Suprapubic skin (tissue), 4 donors: ENCODE measurements at places on chromosomes 6 and 20. TPM values are rescaled to one million over a fixed set of nuclear protein-coding genes. Genes with fewer than 3 reads are reported as not detected.

- DNase-seq = no peak
Observed at GRCh38 chr6:2034256-2034655, 211.1 kb downstream of the GMDS start.

DNA sequence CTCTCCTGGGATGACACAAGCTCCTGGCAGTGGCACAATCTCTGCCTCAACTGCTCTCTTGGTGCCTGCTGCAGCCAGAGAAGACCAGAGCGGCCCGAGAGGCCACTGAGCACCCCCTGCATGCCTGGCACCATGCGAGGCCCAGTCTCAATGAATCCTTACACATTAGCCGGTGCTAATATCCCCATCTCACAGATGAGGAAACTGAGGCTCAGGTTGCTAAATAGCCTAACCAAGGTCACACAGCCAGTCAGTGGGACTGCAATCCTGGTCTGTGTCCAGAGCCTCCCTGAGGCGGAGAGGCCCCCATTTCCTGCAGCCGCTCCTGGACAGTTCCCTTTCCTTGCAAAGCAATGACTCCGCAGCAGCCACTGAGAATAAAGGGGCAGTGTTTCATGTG, 81.2 kb downstream of the GRM4 start:
- DNase-seq = no peak

DNA sequence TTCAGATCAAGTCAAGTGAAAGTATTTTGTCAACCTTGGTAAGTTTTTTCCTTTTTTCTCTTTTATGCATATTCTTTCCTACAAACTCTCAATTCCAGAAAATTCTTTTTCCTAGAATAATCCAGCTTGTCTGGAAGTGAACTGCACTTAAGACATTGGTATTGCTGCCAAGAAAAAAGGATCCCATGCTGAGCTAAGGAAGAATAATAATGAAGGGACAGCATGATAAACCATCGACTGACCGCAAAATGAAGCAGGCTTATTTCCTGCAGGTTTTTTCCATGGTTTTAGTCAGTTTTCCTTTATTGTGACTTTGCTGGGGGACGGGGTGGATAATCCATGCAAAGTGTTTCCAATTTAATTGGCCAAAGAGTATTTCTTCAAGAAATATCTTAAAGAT, 857.6 kb upstream of the SLC35B3 start:
- no peak for DNase-seq

GRCh38 chr20:23078351-23079015, 7.6 kb downstream of the CD93 start:
- no peak for DNase-seq

The BANF2 gene
- total RNA-seq = not detected

The STX11 gene
- total RNA-seq = 12.4 TPM

The GSTA1 gene
- not detected for total RNA-seq

The CDC40 gene
- 15.9 TPM for total RNA-seq

The ARMC12 gene
- total RNA-seq = 0.53 TPM

The VGLL2 gene
- not detected for total RNA-seq

The SPDEF gene
- 25.0 TPM for total RNA-seq
